Activated CD8-positive, alpha-beta T cell treated with anti-CD3 and anti-CD28 coated beads for 36 hours (primary cell): ENCODE measurements at places on chromosomes 3 and 15. TPM values are rescaled to one million over a fixed set of nuclear protein-coding genes. Genes with fewer than 3 reads are reported as not detected.

The OSTN gene
- total RNA-seq = not detected

The GPR62 gene
- not detected for total RNA-seq

The TMEM207 gene
- total RNA-seq = not detected

DNA sequence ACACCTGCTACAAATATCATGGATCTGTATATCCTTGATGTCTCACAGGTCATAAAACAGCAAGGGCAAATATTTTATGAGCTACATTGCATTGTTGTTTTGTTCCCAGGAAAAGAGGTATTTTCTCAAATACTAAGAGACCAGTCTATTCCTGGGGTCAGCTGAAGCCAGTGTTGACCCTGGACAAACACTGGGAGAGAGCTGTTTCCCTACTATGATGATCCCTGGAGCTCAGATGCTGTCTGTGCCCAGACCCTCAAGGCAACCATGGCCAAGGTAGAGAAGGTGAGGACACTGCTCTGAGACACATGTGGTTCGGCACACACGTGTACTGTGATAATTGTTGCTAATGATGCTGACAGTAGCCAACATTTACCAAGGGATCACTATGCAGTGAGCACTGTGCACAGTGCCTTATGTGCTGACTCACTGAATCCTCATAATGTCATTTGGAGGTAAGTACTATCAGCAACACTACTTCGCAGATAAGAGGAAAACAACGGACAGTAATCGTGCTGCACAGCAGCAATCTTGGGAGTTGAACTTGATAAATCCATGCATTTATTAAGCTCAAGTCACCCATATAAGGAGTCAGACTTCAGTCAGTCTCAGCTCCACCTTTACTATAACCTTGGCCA, 943.6 kb downstream of the FHIT start:
- no peak for DNase-seq

DNA sequence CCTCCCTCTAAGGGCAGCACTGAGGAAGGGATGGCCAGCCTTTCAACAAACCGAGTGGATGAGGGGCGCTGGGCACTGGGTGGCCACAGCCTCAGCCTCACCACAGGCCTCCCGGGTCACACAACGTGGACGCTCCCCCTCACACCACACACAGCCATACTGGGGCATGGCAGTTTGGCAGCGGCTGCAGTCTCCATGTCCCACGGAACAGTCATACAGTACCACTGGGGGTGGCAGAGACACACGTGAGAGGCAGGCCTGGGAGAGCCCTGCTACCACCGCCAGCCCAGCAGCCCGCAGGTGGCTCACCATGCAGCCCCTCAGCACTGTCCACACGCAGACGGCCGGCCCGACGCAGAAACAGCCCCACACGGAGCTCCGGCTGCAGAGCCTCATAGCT, 11.7 kb downstream of the PLXNB1 start:
- no peak for DNase-seq

DNA sequence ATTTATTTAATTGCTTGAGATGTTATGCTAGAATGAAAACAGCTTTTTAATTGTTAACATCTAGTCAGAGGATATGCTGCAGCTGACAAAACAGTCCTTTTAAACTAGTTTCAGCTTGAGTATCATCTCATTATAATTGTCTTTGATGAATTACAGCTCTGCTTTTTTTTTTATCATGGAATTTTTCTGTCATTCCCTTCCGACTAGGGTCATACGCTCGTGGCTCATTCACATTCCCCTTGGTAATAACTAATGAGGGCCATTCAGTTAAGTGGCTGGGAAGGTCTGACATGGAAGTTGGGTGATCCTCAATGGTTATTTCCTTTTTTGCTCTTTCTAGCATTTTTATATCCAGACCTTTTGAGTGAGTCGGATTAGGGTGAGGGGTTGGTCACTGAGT, 77.0 kb downstream of the PGPEP1L start:
- DNase-seq = no peak

GRCh38 chr15:70503798-70504298, 259.5 kb downstream of the UACA start:
- DNase-seq = no peak

- peak; percentile 81 for DNase-seq
These were observed 194.6 kb upstream of the TPM1 start for GRCh38 chr15:62847900-62848489.

GRCh38 chr3:133675631-133676335, 14.0 kb upstream of the TOPBP1 start:
- DNase-seq = no peak

DNA sequence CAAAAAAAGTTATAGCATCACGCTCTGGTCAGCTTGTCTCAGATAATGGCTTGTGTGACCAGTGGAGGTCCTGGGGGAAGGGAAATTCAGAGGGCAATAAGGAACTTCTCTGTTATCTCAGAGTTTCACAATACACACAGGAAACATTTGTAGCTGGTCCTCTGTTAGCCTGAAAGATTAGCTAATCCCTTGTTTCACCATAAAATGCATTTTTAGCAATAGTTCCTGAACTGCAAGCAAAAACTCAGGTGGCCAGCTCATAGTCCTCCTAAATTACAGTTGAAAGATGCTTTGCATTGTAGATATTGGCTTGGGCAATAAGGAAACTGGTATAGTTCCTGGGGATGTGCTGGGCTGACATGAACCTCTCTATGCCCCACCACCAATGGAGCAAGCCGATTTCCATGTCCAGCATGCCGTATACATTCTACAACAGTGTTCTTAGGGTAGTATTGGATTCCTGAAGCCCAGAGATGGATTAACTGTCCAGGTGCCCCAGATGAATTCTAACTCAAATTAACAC, 141.5 kb upstream of the TBL1XR1 start:
- DNase-seq = no peak

- no peak for DNase-seq
These were observed 60.6 kb downstream of the PLCL2 start for GRCh38 chr3:16945330-16945729.

DNA sequence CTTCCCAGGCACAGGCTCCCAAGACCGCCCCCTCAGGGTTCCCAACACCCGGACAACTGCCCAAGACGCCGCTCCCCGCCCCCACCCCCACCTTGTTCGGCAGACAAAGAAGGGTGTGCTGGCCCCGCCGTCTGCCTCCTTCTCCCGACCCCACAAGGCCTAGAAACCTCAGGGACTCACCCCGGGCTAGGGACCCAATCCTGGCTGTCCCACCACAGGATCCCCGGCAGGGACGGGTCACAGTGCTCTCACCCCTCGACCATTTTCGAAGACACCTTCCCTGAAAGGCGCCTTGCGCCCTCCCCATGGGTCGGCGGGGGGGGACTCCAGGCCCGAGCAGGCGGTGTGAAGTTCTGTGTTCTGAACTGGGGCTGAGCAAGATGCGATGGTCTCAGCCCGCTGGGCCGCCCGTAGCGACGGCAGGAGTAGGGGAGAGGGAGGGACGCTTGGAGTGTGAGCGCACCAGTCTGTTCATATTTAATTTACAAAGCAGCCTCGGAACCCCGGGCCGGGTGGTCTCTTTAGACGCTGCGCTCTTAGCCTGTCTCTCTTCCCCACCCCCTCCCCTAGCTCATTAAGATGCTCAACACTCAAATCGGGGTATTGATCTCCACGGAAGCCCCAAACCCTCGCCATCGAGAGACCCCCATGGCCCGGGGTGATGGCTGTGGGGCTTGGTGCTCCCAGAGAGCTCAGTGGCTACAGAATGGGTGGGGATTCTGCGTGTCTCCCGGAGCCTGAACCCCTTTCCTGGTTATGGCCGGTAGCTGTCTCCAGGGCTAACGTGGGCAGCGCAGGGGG, 1.4 kb upstream of the ISLR2 start:
- no peak for DNase-seq

GRCh38 chr3:109026821-109027220, 73.1 kb upstream of the GUCA1C start:
- DNase-seq = no peak

DNA sequence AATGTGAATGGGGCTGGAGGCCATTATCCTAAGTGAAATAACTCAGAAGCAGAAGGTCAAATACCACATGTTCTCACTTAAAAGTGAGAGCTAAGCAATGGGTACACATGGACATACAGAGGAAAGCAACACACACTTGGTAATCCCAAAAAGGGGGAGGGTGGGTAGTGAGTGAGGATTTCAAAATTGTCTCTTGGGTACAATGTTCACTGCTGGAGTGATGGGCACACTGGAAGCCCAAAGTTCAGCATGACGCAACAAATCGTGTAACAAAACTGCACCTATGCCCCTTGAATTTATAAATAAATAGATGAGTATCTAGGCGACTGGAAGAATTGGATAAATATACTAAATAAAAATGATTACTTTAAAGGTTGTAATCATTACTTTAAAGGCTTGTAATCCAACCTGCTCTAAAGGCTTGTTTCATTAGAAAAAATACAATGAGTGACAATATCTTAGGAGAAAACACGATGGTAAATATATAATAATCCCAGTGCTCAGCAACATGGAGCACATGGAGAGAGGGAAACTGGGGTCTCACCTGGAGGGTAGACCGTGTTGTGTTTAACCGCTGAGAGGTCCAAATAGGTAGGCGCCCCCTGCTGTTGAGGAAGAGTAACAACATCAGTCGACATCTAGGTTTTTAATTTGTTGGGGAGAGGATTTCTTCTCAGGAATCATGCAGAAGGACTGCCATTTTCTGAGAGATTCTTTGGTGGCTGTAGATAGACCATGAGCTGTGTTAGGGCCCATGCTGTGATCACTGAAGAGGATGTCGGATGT, 78.5 kb upstream of the ROBO1 start:
- peak; percentile 11 for DNase-seq

DNA sequence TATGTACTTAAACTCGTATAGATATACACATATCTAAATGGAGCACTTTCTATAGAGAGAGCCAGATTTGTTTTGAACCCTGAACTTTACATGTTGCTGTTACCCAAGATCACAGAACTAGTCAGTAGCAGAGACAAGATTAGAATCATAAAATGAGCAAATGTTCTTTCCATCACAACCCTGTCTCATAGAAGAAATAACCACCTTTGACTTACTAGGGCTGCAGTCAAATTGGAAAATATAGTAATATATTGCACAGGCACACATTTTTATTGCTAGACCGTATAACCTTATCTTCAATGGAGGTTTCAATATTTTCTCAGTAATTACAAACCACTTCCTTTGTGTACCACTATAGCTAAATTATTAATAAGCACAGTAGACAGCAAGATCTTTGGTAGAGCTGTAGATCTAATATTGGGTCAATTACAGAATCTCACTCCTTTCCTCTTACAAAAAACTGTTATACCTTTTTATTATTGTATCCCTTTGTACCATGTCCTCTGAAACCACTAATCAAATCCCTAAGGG, 41.5 kb upstream of the TBL1XR1 start:
- DNase-seq = no peak

DNA sequence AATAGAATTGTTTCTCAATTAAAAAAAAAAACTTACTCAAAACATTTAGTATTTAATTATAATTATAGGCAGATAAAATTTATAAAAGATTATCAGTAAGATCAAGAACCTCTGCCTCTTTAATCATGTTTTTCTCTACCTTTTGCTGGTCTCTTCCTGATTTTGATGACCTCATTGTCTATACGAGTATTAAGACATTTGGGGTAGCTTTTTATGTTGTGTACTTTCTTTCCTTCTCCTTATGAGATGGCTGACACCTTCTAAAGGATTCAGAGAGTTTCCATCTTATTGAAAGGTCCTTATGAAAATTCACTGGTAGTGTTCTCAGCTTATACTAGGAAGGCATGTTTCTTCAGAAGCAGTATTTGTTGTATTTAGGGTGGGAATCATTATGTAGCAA, 426.3 kb downstream of the LPP start:
- no peak for DNase-seq

- DNase-seq = no peak
These were observed 86.8 kb downstream of the BDH1 start for GRCh38 chr3:197468866-197469382.

DNA sequence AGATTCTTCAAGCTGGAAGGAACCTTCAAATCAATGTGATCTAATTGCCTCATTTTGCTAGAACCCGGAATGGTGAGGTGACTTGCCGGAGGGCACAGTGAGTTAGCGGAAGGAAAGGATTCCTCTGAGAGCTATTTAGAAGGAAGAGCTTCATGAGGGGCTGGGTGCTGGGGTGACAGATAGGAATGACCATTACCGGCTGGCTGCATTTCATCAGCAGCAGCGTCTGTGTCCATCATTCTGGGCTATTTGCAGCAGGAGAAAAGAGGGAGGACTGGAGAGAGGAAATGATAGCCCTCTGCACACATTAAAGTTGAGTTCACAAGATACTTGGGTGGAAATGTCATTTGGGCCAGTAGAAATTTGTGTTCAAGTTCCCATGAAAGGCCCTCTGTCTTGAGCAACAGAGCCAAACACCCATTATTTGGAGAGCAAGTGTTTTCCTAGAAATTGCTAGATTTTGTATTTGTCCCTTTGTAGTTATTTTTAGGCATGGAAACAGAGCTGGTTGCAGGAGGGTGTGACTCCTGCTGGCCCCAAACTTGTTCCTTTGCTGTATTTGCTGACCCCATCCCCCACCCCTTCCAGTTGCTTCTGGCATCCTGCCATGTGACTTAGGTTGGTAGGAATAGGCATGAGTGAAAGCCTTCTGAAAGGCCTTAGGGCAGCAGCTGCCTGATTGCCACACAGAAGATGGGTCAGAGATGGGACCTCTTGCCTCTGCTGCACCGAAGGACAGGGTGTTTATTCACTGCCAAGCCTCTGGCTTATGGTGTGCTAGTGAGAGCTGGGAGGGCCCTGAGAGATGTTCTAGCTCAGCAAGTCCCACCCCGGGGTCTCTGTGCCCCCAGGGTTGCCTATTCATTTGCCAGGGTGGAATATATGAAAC, 87.5 kb upstream of the PLXNA1 start:
- no peak for DNase-seq
